Heart left ventricle (tissue), 16 donors: ENCODE measurements at places on chromosomes 3 and 15.

DNA sequence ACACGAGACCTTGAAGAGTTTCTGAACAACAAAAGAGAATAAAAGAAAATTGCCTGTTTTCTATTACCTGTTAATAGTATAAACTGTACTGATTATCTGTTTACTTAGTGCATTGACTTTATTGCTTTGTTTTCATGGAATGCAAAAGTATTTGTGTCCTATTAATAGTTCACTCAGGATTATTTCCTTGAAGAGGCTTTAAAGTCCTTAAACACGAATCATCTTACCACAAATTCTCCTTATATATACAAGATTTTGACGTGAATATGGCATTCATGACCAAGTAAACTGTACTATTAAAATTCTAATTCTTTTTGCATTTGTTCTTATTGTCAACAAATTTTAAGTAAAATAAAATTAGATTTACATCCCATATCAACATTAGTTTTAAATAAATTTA, 513.0 kb downstream of the NTRK3 start:
- no peak for DNase-seq

GRCh38 chr15:63942486-63943365, 103.6 kb downstream of the DAPK2 start:
- DNase-seq = no peak

DNA sequence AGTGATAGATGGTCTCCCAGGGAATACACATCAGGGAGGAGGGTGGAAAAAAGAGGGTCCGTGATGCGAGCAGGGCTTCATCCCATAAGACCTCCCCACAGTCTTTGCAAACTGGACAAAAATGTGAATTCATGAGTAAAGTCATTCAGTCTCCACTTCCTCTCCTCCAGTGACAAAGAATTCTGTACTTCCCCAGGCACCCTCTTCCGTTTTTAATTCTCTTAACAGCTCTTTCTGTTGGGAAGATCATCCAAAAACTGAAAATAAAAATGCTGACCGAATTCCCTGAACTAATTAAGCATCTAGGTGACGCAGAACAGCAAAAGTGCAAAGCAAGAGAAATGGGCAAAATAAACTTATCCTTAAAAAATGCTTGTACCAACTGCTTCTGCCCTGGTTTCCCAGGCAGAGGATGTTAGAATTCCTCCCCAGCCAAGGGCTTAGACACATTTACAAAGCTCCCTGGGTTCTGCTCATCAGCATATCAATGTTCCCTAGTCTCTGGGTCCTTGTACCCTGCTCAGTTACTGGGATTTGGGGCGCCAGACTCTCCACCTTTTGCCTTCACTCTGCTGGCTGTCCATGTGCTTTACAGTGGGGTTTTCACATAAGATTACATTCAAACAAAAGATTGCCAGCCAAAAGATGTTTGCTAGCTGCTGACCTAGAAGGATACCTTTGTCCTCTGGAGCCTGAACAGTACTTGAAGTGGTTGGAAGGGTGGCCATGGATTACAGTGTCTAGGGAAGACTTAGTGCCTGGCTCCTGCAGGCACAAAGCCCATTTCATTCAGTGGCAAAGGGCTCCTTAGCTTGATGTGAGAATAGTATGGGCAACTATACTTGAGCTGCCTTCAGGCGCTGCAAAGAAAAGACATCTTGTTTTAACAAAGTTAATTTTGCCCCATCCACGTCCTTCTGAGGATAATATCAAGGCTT, 69.4 kb downstream of the ARNT2 start:
- no peak for DNase-seq

- DNase-seq = no peak
Measured at GRCh38 chr15:101255051-101255395, 3.2 kb upstream of the CHSY1 start.

DNA sequence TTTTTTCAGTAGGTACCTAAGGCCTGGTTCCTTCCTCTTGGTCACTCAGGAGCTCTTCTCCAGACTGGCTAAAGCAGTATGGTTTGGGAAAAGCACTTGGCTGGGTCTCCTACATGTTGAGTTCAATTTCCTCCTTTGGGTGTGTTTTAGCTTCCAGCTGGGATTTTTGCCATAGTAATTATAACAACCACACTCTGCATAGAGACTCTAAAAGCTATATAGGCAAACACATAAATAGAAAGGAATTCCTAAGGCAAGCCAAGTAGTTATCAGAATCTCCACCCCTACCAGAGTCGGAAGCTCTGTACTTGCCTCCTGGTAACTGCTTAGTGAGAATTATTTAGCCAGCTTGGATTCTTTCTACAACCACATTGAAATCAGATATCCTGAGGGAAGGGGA, 48.6 kb downstream of the FOXL2 start:
- no peak for DNase-seq

DNA sequence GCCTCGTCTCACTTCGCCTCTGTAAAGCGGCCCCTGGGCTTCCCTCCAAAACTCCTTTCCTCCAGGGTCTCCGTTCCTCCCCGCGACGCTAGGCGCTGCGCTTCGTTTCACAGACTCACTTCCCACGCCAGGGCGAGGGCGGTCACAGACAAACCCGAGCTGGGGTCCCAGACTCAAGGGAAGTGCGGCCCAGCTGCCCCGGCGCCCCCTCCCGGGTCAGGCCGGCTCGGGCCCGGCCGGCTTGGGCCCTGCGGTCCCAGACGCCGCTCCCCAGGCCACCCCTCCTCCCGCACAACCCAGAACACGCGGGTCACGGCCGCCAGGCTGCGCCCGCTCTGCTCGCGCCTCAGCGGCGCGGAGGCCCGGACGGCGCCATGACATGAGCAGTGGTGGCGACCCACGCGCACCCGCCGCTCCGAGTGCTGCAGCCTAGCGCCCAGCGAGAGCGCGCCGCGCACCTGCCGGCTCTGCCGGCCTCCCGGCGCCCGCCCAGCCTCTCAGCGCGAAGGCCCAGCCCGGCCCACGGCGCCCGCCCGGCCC, 547 bp downstream of the NUP210 start:
- DNase-seq = peak; percentile 31

DNA sequence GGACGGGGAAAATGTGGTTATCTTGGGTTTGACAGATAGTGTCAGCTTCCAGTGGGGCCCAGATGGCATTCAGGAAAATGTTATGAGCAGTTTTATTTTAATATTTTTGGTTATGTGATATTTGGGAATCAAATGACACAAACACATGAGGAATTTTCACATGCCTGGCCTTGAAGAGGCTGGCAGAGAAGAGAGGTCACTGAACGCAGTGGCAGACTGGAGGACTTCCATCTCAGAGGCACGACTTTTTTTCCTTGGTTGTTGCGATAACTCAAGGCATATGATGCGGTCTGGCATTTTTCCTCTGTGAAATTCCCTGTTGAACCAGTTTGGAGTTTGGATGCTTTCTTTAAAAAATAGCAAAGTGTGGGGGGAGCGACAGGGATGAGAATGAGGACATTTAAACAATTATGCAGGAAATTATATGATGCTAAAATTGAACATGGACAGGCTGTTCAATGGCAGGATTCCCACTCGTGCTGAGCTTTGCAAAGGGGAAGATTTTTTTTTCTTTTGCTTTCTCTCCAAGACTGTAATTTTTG, 36.9 kb upstream of the ARPP21 start:
- no peak for DNase-seq

DNA sequence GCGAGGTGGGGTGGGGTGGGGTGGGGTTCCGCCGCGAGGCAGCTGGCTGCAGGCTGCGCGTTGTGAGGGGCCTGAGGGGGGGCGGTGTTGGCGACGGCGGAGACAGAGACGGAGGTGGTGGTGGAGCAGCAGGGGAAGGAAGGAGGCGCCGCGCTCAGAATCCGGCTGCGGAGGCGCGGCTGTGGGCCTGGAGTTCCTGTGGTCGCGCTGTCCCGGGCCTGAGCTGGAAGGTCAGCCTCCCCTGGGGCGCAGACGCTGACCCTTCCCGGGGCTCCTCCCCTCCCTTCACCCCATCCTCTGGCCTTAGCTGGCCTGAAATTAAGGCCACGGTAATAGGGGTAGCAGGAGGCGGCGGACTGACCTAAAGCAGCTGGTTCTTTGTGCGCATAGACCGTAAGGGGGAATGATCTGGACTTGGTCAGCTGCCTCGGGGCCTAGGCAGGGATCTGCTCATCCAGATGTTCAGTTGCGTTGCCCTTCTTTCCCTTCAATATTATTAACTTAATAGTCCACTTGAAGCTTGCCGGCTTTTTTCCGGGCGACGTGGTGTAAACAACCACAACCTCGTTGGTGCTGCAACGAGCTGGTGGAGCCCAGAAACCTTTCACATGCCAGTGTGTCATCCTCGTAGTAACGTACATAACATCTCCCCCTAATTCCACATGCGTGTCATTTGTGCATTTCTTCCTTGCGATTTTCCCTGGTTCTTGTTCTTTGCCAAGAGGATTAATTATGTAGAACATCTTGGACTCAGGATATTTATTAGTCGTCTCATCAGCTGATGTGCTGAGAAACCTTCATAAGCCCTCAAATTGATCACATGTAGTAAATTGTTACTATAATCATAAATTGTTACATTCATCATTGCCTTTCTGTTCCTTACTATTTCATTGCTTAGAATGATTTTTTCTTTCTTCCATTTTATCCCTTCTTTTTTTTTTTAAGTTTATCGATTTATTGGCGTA, 626 bp downstream of the SEC62 start:
- DNase-seq = peak; percentile 58

DNA sequence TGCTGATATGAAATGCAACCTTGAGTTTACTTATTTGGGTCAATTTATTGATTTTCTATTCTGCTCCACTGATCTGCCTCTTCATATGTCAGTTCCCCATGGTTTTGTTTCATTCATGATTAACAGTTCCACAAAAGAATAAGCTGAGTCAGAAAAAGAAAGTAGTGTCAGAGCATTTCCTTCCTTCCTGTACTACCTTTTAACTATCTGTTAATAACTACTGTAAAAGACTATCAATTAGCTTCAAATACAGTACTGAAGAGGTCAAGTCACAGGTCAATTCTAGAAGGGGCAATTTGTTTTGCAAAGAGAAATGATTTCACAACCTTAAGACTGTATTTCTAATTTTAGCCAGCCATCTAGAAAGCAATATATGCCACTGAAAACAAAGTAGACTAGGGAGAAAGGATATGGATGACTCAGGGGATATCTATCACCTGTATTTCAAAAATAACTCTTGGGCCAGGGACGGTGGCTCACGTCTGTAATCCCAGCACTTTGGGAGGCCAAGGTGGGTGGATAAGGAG, 129.5 kb downstream of the TFDP2 start:
- DNase-seq = no peak

DNA sequence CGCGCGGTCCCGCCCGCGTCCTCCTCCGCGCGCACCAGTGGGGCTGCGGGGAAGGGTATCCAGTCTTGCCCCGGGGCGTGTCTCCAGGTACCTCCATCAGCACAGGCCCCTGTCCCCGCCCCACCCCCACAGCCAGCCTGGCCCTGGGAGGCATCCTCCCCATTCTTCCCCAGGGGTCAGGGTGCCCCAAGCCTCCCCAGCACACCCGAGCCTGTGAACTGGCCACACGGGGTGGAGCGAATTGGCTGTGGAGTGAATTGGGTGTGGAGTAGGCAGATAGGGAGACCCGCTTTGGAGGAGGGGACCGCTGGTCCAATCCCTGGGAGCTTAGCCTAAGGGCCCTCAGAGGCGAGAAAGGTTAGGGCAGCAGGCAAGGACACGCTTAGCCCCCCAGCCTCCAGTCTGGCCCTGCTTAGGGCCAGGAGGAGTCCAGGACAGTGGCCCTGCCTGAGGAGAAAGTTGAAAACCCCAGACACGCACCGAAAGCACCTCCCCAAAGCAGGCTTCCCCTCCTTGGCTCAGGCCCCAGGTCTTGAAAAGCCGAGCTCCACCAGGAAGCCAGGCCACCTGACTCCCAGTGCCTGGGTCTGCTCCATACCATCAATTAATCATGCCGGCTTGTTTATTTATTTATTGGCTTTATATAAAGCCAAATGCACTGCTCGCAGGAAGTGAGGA, 107.7 kb upstream of the SLC6A11 start:
- no peak for DNase-seq
